ENCODE measurements at places on chromosomes 6 and 20.

- DNase-seq: peak; percentile 42
These were observed 42.4 kb downstream of the SLC2A10 start for GRCh38 chr20:46751856-46752255.

DNA sequence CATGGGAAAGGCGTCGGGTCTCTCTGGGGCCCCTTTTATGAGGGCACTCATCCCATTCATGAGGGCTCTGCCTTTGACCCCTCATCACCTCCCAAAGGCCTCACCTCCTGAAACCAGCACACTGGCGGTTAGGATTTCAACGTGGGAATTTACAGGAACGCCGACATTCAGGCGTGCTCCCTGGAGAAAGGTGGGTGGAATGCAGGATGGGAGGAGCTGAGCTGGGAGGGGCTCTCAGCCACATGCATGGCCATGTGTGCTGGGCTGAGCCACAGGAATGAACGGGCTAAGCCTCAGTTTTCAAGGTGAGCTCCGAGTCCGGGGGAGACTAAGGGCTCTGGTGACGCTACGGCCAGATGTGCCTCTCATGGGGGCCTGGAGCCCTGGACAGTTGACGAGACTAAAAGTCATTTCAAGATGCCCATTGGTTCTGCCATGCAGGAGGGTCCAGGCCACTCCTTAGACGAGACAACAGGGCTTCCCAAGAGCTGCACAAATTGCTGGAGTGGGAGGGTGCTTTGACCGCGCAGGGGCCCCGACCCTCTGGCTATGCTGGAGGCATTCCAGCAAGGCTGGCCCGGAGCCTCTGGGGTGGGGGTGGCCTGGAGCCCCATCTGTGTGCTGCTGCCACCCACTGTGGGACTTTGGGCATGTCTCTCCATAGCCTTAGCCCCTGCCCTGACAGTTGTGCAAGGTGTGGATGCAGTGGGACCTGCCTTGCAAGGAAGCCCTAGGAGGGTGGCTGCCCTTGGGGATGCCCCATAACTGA lies 3.8 kb upstream of the ARFGAP1 start:
- no peak for DNase-seq

DNA sequence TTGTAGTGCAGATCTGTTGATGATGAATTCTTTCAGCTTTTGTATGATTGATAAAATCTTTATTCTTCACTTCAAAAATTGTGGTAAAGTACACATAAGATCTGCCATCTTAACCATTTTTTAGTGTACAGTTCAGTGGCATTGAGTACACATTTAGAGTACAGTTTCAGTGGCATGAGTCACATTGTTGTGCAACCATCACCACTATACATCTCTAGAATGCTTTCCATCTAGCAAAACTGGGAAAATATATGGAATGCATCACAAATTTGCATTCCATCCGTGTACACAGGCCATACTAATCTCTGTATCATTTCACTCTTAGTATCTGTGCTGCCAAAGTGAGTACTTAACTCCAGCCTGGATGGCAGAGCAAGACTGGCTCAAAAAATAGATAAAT lies 28.7 kb downstream of the SIRPD start:
- peak; percentile 60 for DNase-seq

- DNase-seq: no peak
These were observed 901.0 kb upstream of the MAP3K7 start for GRCh38 chr6:91487696-91488392.

- DNase-seq: no peak
These were observed 517.0 kb downstream of the BTBD3 start for GRCh38 chr20:12434672-12435071.

DNA sequence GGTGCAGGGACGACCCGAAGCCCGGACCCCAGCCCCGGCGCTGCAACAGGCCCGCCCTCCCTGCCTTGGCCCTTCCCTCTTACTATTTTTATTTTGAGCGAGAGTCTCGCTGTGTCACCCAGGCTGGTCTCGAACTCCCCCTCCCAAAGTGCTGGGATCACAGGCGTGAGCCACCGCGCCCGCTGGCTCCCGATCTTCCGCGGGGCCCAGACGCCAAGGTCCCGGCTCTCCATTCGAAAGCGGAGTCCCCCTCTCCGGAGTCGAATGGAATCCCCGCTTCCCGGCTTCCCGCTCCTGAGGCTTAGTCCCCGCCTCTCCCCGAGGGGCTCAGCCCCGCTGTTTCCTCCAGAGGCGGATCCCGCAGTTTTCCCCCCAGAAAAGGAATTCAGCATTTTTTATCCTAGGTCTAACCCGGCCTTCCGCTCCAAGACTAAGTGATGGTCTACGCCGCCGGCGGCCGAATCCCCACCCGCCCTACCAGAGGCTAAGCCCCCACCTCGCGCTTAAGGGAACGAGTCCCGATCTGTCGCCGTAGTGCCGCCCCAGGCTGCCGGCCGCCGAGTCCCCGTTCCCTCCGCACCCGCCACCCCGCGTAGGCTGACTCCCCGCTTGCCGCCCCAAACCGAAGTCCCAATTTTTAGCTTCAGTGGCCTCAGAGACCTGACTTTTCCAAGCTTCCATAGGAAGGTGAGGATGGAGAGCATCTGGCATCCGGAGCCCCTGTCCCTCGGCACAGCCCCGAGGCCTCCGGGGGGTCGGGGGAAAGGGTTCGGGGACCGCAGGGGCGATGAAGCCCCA lies 11.5 kb upstream of the TMC2 start:
- DNase-seq: peak; percentile 77

GRCh38 chr6:3457710-3458602 lies 1.1 kb upstream of the SLC22A23 start:
- DNase-seq: peak; percentile 20

DNA sequence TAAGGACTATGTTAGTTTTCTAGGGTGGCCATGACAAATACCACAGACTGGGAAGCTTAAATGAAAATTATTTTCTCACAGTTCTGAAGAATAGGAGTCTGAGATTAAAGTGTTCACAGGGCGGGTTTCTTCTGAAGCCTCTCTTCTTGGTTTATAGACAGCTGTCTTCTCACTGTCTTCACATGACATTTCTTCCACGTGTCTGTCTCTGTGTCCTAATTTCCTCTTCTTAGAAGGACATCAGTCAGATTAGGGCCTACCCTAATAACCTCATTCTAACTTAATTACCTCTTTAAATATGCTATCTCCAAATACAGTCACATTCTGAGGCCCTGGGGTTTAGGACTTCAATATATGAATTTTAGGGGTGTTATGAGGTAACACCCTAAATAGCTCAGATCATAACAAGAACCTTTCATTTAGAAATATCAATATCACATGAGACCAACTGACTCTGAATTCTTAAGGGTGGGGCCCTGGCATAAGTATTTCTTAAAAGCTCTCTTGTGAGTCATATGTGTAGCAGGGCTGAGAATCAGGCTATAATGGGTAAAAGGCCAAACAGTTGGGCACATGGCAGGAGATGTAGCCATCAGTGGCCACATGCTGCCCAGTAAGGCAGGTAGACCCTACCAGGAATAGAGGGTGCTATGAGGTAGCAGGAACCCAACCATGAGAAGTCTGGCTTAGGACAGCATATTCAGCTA lies 62.0 kb upstream of the TENT5A start:
- peak; percentile 48 for DNase-seq

DNA sequence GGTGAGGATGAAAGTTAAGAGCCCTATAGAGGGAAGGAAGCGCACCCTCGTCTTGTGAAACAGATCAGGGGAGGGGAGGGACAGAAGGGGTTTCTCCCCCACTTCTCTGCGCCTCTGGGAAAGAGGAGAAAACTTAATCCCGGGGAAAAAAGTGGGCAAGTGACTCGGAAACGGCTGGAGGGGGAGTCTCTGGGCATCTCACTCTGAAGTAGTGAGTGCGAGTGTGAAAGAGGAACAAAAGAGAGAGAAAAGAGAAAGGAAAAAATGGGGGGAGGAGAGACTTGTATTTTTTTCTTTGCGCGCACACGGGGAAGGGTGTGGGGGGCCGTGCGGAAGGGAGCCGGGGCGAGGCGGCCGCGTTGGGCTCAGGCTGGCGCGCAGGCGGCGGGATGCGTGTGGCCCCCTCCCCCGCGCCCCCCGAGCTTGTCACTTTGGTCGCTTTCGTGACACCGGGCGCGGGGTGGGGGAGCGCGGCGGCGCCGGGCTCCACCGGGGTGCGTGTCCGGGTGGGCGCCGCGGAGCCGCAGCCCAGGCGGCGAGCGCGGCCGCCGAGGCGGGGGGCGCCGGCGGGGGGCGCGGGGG lies 454 bp downstream of the L3MBTL3 start:
- no peak for DNase-seq

DNA sequence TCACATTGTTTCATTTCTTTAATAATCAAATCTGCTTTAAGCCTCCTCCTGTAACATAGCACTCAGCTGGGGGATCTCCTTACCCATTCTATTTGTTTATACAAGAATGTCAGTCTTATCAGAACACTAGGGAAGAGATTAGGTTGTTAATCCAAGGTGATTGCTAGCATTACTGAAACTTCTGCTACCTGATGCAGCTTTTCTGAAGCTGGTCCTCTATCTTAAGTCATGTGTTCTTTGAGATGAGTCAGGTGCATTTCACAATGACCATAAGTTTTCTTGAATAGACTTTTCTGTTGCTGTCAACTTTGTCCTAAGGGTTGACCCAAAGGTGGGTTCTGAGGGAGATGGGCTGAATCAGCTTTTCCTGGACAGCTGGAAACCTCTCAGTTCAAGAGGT lies 60.7 kb upstream of the SYNCRIP start:
- no peak for DNase-seq

DNA sequence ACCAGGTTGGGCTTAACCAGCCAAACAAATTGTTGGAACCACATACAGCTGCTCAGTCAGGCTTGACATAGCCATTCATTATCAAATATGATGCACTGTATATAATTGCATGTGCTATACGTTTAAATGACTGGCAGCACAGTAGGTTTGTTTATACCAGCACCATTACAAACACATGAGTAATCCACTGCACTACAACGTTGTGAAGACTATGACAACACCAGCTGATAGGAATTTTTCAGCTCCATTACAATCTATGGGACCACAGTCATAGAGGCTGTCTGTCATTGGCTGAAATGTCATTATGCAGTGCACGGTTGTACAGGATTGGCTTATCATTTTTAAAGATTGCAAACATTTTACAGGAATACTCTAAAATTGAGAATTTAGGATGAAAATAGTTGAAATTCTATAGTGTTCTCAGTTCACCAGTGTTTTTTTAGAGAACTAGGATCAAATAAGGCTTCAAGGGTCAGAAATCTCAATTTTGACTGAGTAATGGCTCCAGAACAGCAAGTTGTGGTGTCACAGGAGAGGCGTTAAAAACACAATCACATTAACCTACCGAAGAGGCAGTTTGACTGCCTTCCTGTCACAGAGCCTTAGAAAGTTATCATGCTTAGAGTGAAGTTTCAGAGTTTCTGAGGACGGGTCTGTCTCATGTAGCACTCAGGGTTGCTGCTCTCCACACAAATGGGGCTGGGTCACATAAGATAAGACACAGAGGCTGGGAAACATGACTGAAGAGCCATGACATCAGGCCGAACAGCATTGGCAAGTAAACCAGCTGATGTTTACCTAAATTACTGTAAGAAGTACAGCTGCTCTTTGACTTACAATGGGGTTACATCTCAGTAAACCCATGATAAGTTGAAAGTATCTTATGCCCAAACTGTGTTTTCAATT lies 60.7 kb upstream of the SMLR1 start:
- no peak for DNase-seq

DNA sequence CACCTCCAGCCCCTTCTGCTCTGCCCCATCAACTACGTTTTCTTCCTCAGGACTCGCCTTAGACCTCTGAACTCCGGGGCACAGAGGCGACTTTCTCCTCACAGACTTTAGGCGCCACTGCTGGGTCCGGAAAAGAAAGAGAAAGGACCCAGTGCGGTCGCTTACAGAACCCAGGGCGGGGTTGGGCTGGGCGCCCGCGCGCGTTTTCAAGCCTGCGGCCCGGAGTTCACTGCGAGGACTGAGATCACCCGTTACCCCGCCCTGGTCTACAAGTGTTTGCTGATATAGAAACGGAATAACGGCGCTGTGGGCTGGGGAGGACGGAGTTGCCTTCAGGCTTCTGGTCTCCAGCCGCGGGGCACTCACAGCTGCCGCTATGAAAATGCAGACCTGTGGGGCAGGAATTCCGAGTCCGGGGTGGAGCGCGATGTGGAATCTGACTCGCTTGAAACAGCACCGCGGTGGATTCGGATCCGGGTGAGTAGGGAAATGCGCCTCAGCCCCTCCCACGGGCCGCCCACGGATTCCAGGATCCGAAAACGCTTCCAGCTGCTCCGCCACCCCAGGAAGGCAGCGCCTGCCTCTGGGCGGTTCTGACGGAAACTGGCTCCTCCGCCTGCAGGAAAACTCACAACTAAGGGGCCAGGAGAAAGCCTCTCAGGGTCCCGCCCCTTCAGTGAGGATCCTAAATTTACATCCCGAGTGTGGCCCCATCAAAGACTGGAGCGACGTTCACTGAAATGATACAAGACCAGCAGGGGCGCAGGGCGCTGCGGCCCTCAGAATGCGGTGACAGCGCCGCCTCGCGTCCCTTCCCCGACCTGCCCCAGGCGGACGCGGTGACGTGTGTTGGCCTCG lies 29.4 kb downstream of the HLA-F start:
- peak; percentile 95 for DNase-seq

DNA sequence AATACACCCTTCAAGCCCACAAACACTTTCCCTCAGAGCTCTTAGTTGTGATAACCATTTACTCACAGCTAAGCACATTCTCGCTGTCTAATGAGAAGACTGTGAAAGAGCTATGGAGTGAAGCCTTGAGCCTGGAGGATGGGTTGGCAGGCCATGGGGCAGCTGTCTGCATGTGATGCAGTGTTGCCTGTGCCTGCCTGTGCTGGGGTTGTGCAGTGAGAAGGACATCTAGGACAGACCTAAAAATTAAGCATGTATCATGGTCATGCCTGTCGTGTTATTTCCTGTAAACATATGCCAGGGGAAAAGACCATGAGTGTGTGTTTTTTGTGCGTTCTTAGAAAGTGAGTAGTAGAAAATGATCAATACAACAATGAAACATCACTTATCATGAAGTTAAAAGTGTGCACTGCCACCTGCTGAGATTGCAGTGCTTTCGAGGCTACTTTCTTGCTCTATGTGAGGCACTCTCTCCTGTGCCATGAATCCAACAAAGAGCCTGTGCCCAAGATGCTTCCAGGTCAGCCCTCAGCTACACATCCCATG lies 8.1 kb upstream of the ZC3H12D start:
- DNase-seq: no peak

DNA sequence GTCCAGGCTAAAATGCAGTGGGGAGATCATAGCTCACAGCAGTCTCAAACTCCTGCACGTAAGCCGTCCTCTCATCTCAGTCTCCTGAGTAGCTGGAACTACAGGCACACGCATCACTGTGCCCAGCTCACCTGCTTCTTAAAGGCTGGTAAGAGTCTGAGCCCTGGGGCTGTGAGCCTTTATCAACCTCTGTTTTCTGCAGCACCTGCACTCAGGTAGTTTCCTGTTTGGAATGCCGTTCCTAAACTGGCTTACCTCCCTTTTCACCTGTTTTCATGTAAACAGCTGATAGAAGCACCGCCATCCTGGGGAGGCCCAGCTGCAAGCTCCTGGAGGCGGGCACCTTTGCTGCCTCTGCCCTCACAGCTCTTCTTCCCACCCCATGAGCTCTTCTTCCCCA lies 45.4 kb downstream of the SLC24A3 start:
- DNase-seq: no peak

- DNase-seq: no peak
These were observed at the start of gene HLA-DRB5 for GRCh38 chr6:32529697-32530430. TSS of gene HLA-DRB5 (minus strand) at chr6:32530287. CDS start at chr6:32530224, 63 bp downstream.

Data from EL (cell line).